NCI-H446 treated with DMSO at 0.1 percent for 48 hours (cell line): ENCODE measurements at places on chromosomes 12 and 14.

DNA sequence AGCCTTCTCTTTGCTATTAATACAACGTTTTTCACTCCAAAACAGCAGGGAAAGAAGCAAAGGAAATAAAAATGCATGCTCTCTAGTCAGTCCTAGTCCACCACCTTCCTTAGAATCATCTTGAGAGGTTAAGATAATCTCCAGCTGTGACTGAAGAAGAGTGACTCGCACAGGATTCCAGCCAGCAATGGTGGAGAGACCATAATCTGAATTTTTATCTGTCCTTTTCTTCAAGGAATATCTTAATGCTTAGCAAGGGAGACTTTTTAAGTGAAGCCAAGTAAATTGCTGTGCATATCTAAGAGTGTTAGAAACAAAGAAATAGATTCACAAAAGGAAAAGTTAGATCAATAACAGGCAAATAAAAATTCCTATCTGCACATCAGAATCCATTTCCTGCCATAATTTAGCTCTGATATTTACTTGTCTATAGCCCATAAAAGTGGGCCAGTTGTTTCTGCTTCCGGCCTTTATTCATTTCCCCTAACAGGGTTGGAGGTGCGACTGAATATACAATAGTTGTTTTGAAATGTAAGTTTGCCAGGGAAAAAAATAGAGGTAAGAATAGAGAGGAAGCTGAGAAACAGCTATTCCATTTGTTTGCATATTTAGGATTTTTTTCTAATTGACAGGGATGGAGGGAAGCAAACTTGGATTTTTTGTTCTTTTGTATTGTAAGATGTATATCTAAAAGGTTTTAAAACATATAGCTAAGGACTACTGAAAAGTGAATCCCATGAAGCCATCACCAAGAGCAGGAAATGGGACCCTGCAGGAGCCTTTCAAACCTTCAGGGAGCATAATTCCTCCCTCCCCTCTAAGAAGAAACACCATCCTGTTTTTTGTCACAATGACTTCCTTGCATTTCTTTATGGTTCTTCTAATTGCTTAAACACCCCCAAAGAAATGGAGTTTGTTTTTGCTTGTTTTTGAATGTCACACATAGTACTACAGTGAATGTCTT lies 154.0 kb downstream of the ITPR2 start:
- DNase-seq = no peak

GRCh38 chr14:72945356-72946027 lies 19.2 kb downstream of the DCAF4 start:
- no peak for DNase-seq

DNA sequence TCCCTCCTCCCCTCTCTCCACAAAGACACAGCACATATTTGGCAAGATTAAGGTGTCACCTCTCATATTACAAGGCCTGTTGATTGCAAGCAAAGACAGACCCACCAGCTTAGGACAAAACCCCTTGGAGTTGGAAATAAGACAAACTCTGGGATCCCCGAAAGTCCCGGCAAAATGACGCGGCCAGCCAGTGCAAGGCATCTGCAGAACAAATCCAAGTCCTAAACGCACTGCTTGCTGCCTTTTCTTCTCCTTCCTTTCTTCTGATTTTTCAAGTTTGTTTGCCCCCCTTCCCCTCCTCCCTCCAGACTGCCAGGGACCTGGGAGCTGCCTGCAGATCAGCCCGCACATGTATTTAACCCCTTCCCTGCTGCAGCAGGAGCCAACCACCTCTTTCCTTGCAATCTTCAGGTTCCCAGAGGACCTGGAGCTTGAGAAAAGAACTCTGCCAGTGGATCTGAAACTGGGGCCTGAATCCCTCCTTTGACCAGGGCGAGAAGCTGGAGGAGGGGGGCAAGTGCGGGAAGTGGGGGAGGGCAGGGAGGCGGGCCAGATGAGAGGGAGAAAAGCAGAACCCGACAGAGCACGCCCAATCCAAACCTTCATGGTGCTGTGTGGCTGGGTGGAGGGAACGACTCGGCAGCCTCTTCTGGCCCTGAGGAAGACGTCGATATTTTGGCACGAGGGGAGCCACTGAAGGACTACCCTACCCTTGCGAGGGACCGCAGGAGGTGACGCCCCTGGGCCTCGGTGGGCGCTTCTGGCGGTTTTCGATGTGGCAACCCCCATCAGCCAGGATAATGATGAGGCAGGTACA lies 2.0 kb upstream of the NTF3 start:
- no peak for DNase-seq

GRCh38 chr14:106235356-106236159 lies 709.2 kb downstream of the TMEM121 start:
- no peak for DNase-seq

DNA sequence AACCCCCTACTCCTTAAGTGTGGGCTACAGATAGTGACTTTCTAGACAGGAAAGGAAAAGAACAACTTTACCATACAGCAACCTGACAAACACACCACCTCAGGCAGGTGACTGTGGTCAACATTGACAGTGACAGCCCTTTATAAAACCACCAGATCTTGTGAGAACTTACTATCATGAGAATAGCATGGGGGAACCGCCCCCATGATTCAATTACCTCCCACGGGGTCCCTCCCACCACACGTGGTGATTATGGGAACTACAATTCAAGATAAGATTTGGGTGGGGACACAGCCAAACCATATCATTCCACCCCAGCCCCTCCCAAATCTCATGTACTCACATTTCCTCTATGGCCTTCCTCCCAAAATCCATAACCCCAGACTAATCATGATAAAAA lies 16.3 kb downstream of the OR10P1 start:
- no peak for DNase-seq

DNA sequence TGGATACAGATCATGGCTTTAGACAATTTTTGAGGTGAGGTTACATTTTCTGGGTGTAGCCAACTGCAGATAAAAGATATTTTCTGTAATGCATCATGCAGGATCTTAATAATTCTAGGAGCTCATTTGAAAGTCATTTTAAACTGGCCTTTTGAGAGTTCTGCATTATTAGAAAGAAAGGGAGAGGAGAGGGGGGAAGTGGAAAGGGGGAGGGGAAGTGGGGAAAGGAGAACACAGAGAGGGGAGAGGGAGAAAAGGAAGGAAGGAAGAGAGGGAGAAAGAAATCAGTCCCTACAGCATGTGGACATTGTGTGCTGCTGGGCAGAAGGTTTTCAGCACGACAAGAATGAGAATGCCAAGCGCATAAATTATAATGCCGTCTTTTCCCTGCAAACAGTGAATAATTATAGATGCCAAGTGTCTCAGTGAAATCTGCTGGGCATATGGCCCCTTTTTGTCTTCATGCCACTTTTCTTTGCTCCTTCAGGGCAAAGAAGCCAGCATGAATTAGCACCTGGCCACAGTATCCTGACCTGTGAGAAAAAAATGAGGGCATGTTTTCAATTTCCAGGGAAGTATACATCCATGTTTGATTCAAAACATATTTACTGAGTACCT lies 22.7 kb upstream of the PPP2R5C start:
- DNase-seq = no peak

DNA sequence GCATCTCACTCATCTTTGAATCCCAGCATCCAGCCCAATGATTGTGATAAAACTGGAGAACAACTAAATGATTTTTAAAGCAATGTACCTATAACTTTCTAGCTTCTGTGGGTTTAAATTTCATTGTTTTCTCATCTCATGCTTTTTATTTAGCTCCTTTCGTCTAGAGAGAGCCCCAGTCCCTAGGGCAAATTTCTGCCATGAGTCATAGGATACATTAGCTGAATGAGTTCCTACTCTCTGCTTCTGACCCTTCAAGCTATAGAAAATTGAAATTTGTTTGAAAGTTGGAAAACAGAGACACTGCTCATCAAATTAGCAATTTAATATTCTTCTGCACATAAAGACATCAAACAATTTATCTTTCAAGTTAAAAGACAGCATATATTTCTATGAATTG lies 113.9 kb downstream of the KIF21A start:
- DNase-seq = no peak

DNA sequence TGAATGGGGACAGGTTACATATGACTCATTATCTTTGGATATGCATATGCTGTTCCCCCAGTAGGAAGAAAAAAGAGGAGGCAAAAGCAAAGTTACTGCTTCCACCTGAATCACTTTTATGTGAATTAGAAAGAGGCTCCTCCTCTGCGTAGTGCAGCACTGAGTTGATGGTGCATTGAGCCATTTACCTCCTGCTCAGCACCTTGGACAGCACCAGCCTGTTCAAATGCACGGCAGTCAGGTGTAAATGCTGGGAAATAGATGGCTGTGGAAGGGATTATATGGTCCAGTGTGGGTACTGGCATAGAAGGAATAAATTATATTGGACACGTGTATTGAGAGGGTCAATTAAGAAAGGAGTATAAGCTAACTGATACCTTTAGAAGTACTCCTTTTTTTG lies 541.9 kb upstream of the SEL1L start:
- no peak for DNase-seq

GRCh38 chr12:2363836-2364609 lies 311.2 kb downstream of the CACNA1C start:
- no peak for DNase-seq

GRCh38 chr14:42459171-42459685 lies 852.6 kb downstream of the LRFN5 start:
- no peak for DNase-seq

- DNase-seq = no peak
These were observed 72.8 kb downstream of the ANKS1B start for GRCh38 chr12:99911967-99912366.

DNA sequence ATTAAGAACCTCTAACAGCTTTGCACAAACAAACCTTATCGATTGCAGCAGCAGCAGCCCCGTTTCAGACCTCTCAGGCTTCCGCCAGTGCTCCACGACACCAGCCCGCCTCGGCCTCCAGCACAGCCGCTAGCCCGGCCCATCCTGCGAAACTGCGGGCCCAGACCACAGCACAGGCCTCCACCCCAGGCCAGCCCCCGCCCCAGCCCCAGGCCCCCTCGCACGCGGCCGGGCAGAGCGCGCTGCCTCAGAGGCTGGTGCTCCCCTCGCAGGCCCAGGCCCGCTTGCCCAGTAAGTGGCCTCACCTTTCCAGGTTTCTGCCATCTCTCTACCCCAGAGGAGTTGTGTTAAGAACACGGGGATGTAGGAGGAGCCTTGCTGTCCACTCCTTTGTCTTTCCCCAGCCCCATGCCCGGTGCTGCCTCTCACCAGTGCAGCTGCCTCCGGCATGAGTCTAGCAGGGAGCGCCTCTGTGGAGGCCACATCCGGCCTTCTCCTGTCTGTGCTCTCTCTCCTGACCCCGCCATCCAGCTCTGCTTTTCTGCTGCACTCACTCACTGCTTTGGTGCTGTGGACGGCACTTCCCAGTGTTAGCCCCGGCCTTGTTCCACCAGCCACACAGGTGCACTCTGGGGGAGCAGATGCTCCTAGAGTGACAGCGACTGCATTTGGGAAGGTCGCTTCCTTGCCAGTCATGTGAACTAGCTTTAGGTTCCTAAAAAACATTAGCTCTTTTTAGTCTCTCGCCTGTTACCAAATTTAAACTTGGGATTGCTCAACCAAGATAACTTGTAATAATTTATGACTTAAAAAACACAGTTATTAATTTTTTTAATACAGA lies 71.5 kb downstream of the EP400 start:
- no peak for DNase-seq

DNA sequence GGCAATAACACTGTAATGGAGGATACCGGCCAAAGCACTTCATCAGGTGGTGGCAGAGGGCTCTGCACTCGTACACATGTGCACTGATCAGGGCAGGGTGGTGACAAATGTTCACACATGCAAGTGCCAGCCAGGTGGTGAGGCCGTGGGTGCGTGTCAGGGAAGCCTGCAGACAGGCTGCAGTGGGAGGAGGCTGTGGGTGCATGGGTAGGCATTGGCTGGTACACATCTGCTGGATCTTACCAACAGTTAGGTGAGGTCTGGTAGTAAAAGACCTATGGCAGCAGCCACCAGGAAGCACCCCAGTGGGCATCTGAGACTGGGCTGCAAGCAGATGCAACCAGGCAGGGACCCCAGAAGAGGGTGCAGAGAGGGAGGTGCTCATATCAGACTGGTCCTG lies 65.3 kb downstream of the PDE6H start:
- DNase-seq = no peak

DNA sequence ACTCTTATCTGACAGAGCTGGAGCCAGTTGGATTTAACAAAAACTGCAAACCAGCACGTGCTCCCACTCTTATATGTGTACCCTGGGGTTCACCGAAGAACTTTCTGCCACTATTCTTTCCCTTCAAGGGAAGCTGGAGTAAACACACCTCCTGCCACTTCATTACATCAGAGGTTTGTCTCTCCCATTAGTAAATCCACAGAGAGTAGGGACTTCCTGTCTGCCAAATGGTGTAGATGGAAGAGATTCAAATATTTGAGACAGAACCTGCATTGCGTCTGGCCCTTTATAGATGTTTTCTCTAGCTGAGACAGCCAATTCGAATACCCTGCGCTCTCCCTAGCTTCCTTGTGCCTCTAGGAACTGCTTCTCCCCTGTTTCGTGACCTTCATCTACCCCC lies 29.1 kb upstream of the AEBP2 start:
- peak; percentile 36 for DNase-seq

GRCh38 chr14:42854061-42854460 lies 1247.4 kb downstream of the LRFN5 start:
- no peak for DNase-seq

DNA sequence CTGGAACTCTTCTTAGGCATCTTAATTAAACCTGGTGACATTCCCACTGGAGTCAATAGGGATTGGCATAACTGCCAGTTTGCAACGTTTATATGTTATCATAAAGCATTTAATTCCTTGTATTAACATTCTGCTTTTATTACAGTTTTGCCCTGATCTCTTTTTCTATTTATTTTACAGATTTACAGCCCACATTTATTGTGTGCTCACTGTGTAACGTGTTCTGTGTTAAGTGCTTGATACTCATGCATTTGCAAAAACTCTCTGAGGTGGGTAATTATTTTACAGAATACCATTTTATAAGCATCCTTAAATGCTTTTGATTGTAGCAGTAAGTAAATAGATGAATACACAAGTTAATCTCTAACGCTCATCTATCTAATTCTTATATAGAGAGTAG lies 341.5 kb upstream of the FAR2 start:
- DNase-seq = no peak

- DNase-seq = no peak
These were observed 3.2 kb downstream of the TDRD9 start for GRCh38 chr14:103931422-103931821.

DNA sequence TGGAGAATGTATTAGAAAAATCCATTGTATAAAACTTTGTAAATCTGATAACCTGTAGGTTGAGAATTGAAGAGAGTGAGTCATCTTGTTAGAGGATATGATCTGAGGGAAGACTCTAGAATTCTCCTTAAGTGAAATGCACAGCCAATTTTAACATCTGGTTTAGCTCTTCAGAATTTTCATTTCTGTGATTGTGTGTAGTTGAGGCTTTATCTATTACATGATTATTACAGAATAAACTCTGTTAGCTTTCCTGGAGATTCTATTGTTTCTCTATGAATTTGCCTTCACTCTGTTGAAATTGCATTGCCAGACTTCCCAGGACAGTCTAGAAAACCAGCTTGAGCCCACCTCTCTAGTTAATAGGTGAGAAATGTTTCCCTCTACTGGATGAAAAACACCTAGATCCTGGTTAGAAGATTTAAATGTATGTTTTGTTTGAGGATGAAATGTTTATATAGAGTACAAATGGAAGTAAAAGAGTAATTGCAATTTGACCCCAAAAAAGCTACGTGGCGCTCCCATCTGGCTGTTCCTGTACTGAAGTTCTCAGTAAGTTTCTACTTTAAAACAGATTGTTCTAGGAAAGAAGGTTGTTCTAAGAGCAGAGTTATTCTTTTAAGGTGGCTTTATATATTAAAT lies 2.9 kb downstream of the NUDT4 start:
- DNase-seq = no peak

GRCh38 chr12:56476972-56477432 lies 8.6 kb downstream of the SPRYD4 start:
- no peak for DNase-seq
